ENCODE measurements at places on chromosomes 12 and 14.

GRCh38 chr12:75900781-75901254 is 130.8 kb downstream of the PHLDA1 start:
- no peak for DNase-seq

DNA sequence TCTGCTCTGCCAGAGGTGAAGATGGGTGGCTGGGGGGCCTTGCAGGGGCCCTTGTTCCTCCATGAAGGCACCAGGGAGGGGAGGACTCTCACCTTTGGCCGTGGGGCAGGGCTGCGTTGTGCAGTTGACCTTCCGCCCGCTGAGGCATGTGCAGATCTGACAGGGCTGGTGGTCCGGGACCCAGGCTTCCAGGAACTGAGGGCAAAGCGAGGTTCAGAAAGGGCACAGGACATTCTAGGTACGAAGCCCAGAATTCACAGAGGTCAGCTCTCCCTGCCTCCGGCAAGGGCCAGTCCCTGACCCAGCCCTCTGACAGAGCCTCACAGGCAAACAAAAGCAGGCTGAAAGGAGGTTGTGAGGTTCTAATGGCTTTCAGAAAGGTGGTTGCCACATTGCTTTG is 40.4 kb upstream of the ANO2 start:
- no peak for DNase-seq

GRCh38 chr14:26113911-26114640 is 483.8 kb downstream of the NOVA1 start:
- no peak for DNase-seq

- DNase-seq: no peak
Observed at GRCh38 chr12:4866299-4866698, 43.4 kb upstream of the KCNA1 start.

DNA sequence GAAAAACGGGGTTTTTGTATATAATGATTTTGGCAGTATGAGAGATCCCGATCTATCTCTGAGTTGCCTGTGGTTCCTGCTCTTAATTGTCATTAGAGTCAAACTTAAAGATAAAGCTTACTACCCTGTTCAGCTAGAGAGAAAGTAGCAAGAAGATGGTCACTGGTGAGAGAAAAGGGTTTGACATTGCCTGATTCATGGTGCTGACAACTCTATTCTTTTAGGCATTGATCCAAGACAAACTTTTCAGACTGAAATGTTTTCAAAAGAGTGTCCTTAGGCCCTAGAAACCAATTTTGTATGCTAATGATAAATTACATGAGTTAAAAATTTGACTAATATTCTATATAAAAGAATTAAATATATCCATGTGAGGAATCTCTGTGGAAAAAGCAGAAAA is 35.1 kb downstream of the PELI2 start:
- DNase-seq: no peak

DNA sequence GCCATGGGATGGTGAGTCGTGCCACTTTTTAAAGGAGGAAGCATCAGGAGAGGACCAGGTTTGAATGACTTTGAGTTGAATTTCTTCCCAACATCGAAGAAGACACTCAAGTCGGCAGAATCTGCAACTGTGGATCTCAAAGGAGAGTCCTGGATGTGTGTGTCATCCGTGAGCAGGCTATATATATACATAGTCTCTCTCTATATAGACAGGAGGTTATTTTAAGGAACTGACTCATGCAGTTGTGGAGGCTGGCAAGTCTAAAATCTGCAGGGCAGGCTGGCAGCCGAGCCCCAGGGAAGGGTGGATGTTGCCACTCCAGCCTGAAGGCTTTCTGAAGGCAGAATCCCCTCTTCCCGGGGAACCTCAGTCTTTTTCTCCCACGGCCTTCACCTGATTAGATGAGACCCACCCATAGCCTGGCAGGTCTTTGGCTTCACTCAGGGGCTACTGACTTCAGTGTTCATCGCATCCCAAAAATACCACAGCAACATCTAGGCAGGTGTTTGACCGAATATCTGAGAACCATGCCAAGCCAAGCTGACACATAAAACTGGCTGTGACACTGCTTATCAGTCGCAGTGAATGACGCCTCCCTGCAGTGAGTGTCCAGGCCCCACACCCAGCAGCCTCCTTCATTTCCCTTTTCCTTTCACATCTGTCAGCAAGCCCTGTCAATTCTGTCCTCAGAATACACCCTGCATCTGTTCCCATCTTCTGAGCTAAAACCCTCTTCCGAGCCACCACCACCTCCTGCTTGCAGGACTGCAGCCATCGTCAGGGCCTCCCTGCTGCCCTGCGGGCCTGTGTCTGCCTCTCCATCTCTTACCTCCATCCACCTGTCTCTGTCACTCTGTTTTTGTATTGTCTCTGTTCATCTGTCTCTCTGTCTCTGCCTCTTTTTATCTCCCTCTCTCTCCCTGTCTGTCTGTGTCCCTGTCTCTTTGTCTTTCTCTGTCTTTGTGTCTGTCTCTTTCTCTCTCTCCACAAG is 54.0 kb downstream of the ZNF664 start:
- DNase-seq: no peak

DNA sequence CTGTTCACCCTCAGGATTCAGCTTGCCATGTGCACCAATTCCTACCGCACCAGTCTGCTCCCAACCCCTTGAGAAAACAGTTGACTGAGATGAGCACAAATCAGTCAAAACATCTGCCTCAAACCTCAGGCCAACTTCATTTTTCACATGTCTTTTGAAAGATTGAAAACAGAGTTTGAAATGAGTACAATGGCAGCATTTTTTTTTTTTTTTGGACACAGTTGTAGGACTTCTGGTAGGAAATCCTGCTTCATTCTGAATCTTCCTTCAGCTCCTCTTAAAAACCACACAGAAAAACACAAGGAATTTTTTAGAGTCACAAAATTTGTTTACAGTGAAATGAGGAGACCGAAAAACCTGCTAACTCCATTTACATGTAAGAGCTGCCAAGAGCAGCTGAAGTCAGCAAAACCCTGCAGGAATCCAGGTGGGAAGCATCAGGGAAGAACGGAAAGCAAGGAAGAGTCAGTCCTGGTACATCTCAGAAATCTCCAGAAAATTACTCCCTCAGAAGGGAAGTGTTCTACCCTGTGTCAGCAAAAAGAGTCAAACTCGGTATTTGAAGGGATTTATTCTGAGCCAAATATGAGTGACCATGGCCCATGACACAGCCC is 100.3 kb upstream of the TMTC1 start:
- DNase-seq: no peak

DNA sequence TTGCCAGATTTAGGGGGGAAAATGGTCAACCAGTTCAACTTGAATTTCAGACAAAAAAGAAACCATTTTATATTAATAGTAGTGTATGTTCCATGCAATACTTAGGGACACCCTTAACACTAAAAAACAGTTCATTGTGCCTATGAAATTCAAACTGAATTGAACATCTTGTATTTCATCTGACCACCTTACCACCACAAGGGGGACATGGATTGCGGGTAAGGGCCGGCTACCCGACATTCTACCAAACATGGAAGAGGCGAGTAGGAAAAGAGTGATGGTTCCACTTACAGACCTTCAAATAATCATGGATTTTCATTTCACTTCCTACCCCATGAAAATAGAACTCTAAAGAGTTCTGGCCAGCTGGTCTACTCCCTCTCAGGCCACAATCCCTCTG is 10.3 kb upstream of the STK38L start:
- DNase-seq: no peak

GRCh38 chr14:103086771-103087342 is 2.8 kb downstream of the LBHD2 start:
- no peak for DNase-seq

GRCh38 chr14:34195964-34196363 is 245.1 kb upstream of the EGLN3 start:
- no peak for DNase-seq

- DNase-seq: peak; percentile 49
Observed at GRCh38 chr14:22531451-22532344, 57.3 kb downstream of the DAD1 start.

DNA sequence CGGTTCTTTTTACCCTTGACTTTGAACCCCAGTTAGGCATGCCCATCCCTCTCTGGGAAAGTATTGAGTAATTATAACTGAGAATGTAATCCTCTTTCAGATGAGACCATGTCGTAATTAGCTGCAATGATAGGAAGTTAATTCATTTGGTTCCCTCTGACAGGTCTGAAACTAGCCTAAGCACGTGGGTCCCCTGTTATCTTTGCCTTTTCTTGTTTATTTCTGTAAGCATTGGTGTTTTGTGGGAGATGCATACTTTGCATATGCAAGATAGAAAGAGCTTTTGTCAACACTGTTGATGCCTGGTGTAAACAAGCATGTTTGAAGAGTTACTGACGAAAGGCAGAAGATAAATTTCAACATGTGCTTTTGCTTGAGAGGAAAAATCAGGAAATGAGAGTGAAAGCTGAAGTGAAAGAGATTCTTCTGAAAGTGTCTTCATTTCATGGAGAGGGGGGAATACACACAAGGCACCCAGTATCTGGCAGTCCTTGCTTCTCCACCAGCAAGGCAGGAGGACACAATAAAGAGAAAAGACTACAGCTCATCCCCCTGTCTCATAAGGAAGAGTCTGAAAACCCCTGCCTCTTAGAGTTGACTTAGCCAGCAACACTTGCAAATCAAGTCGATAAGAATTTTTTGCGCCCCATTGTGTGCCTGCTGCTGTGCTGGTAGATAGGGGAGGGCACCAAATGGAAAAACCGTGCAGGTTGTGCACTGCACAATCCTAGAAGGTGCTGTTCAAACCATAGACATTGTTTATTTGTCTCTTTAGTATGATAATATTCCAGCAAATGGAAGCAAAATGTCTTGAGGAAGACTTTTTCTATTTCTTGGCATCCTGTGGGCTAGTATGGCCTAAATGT is 77.8 kb downstream of the SLC24A4 start:
- DNase-seq: peak; percentile 63

DNA sequence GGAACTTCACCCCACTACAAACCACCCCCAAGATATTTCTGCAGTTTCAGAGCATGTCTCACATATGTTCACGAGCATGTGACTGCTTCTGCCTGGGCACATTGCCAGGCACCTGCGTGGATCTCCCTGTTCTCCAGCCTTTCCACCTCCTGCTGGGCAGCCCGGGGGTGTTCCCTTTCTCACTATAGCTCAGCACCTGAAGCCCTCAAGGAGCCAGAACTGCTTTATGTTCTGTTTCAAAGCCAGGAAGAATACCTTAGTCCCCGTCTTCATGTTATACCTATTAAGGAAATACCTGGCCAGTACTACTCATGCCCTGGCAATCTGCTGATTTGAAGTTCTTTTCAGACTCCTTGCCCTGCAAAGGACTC is 4.2 kb upstream of the FGF6 start:
- DNase-seq: no peak

DNA sequence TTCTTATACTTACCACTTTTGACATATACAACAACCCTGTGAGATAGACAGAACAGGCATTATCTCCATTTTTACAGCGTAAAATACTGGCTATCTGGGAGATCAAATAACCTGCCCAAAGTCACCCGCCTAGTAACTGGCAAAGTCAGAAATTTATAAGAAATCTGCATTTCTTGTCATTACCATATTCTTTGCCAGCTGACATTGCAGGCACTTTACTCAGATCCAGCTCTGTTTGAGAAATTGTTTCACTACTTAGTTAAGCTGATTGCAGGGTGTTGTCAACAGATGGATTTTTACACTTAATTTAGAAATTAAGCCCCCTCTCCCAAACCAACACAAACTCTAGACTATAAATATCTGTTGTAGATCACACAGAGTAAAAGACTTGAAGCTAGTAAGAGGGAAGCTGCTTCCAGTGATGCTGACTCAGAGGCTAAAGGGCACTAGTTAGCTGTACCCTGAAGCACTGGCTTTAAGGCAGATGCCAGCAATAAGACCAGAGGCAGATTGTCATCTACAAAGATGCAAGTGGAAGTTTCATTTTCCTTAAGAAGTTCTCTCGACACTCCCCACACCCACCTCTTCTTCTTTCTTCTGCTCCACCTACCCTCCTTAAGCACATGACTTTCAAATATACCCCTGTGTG is 153.1 kb downstream of the ANO6 start:
- DNase-seq: no peak

DNA sequence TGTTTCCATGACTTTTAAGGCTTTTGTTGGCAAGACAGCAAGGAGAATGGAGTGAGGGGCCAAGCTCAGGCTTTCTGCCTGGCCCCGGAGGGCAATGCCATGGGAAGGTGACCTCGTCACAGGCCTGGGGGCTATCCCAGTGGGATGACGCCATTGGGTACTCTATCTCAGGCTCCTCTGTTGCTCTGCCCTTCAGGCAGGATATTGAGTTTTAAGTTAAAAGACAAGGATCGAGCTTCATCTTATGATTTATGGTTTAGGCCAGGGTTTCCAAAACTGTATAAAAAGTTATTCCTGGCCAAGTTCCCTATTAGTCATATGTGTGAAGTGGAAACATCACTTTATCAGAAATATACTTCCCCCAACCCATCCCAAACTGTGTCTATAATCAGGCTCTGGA is 127.7 kb downstream of the ZFP36L1 start:
- DNase-seq: no peak

GRCh38 chr12:98924-99352 is 32.4 kb downstream of the IQSEC3 start:
- DNase-seq: no peak

DNA sequence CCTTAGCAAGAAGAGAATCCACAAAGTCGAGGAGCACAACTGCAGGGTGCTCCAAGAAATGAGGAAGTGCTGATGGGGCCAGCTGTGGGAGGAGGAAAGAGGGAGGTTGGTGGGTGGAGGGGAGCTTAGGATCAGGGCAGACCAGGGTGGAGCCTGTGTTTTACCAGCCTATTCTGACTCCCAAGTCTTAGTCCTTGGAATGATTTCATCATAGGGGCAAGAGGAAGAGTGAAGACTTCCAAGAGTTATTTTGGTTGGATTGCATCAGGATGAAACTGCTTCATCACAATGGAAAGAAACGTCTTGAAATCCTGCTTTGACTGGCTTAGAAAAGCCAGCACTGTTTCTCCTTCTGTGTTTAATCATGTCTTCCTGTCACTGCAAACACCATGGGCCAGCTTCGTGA is 194.0 kb downstream of the DPF3 start:
- DNase-seq: no peak

DNA sequence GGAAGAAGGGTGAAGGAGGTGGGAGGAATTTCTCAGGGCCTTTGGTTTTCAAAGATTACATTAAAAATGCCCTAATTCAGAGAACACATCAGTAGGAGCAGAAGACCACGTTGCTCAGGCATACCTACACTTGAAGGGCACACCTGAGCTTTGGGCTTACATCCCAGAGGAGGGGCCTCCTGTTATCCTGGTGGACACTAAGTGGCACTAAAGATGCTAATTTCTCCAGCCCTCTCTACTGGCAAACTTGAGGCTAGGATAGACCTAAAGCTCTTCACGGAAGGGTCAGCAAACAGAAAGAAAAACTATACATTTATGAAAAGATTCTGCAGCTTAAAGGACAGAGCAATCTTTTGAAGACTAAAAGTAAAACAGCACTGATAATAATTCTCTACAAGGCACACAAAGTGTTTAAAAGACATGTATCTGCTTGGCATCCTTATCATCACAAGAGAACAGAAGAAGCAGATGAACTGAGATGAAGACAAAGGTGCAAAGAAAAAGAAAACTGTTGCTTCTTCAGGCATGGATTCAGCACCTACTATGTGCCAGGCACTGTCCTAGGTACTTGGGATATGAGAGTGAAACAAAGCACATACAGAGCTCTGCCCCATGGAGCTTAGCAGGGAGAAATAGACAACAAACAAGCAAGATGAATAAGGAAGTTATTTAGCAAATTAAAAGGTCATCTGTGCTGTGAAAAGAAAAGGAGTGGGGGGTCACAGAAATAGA is 137.5 kb downstream of the NUAK1 start:
- DNase-seq: no peak
